ENCODE measurements at places on chromosomes 13 and 19. TPM values are rescaled to one million over a fixed set of nuclear protein-coding genes. Genes with fewer than 3 reads are reported as not detected.

GRCh38 chr19:42246143-42246921 is 3.9 kb upstream of the GSK3A start:
- no peak for DNase-seq

GRCh38 chr13:39341251-39341650 is 261.7 kb downstream of the LHFPL6 start:
- no peak for DNase-seq

DNA sequence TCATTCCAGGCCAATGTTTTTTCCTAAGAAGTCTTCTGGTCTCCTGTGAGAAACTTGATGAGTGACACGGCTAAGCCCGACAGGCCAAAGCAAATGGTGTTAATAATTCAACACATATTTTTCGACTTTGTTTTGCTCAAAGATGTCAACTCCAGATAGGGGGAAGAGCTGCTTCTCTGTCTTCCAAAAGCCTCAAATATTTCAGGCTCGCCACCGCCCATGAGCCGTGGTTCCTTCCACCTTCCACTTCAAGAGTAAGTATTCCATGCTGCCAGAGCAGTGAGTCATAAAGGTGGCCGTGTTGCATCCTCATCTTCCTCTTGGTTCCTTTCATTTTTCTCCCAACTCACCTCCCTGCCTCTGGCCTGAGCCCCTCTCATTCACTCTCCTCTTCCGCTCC is 272.6 kb downstream of the EFNB2 start:
- DNase-seq = no peak

- no peak for DNase-seq
Observed at GRCh38 chr19:28504139-28504538, 708.8 kb downstream of the UQCRFS1 start.

DNA sequence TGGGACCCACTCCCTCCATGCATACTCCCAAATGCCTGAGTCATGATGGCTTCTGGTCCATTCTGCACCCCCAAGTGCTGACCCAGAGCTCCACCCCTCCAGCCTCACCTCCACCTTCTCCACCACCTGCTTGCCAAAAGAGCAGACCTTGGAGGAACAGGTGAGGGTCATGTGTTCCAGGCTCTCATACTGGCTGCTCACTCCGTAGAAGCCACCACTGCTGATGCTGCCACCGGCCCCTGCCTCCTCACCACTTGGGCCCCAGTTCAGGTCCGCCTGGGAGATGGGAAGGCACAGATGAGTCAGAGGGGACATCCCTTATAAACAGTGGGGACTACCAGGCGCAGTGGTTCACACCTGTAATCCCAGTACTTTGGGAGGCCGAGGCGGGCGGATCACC is 7.9 kb downstream of the CD37 start:
- no peak for DNase-seq

The PDE4A gene
- total RNA-seq = 5.7 TPM

The SLC8A2 gene
- total RNA-seq = not detected

Measured in T-helper 17 cell (primary cell).